ENCODE measurements at places on chromosomes 3 and 15.

- DNase-seq, result no peak
Measured at GRCh38 chr3:61138401-61138800, 112.9 kb downstream of the FHIT start.

DNA sequence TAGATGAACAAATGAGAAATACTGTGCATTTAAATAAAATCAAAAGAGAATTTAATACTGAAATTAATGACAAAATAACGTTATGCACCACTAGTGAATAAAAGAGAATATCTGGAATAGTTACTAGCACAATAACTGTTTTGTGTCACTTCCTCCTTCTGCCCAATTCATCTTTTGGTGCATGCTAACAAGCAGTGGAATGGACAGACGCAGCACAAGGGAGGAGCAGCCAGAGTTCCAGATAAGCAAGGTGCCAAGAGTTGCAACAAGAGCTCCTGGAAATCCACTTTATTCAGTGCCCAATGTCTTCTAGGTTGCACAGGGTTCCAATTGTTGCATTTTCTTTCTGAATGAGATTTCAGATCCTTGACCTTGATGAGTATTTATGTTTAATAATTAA, 66.5 kb upstream of the PLXND1 start:
- DNase-seq, result no peak

- DNase-seq, result no peak
Measured at GRCh38 chr3:40660554-40660953, 135.8 kb downstream of the ZNF621 start.

GRCh38 chr3:96449803-96450202, 364.6 kb upstream of the EPHA6 start:
- no peak for DNase-seq

- DNase-seq, result no peak
Measured at GRCh38 chr3:59771768-59772181, 722.0 kb upstream of the CFAP20DC start.

Data from SJCRH30 (cell line).